Globus pallidus (tissue), 1 donor: ENCODE measurements at places on chromosomes 4 and X.

DNA sequence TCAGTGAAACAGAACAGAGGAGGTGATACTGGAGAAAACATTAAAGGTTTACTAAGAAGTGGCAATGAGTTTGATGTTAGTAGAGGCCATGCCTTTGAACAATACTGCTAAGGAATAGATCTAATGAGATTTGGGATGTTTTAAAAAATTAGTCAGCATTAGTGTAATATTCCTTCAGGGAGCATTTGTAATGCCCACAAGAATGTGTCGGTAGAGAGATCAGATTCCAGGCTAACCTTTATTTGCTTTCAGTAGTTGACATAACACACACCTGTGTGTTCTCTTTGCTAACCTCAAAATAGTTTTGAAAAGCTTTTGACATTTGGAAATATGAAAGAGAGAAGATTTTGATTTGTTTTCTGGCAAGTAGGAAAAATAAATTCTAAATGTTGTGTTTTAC lies 328.8 kb downstream of the BMPR1B start:
- DNase-seq = no peak

- DNase-seq = no peak
These were observed 444.2 kb downstream of the IDS start for GRCh38 chrX:149060921-149061320.

DNA sequence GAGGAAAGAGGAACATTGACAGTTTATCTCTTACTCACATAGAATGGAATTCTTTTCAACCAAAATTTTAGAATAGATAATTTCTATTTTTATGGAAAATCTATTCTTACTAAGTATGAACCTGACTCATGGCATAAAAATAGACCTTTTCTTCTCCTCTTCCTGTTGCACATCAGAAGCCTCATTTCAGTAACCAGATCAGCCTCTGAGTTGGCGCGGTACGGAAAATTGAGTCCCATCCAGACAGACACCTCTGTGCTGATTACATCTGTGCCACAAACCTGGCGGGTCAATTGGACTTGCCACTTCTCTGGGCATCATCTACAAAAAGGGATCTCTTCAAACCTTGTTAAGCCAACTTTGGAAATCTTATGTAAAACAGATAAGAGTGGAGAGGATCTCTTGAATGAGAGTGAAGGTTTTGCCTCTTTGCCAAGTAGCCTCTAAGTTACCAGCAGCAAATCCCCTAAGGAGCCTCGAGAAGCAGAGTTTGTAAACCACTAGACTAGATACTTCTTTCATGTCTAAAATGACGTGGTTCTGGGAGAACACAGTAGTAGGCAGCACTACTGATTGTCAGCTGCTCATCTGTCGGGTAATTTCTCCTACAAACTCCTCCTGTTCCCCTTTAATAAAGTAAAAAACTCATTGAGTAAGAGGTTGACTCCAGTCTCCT lies 37.4 kb downstream of the TENM3 start:
- DNase-seq = no peak

- DNase-seq = no peak
These were observed 34.8 kb downstream of the GPR101 start for GRCh38 chrX:136999024-136999423.

DNA sequence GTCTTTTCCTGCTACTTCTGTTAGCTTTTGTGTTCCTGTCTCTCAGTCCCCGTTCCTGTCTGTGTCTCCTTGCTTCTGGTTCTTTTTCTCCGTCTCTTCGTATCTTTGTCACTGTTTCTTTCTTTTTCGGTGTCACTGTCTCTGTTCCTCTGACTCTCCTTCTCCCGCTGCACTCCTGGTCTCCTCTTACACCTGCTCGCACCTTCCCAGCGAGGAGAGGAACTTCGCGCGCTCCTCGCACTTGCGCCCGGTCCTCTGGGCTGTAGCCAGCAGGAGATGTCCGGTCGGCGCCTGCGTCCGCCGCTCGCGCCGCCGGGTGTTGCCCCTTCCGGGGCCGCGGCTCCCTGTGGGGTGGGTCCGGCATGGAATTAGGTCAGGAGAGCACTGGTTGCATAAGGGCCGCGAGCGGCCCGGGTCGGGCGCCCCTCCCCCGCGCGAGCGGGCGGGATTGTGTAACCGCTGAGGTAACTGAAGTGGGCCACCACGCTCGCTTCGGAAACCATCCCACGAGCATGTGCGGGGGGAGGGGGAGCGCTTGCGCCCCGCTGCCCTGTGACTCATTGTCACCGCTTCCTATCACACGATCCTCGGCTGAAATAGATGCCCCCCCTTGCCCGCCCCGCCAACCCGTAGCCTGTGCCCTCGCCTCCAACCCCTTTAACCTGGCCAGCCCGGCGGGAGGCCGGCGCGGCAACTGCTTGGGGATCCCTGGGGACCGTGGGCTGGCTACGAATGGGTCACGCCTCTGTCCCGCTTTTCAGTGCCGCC lies 1.6 kb downstream of the LONRF3 start:
- DNase-seq = peak; percentile 20

GRCh38 chrX:41558531-41558930 lies 111.4 kb downstream of the NYX start:
- peak; percentile 22 for DNase-seq

- no peak for DNase-seq
These were observed 292.9 kb downstream of the IL1RAPL1 start for GRCh38 chrX:28880136-28880535.

DNA sequence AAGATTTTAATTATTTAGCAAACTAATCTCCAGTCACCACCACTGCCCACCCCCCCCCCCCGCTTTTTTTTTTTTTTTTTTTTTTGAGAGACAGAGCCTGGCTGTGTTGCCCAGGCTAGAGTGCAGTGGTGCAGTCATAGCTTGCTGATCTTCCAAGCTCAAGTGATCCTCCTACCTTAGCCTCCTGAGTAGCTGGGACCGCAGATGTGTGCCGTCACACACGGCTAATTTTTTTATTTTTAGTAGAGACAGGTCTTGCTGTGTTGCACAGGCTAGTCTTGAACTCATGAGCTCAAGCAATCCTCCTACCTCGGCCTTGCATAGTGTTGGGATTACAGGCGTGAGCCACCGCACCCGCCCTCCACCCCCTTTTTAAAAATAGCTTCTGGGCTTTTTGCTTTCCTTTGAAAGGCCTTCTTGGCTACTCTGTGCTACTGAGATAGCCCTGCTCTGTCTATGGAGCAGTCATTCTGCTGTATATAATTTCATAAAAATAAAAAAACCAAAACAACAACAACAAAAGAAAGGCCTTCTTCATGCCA lies 18.7 kb downstream of the TXLNG start:
- no peak for DNase-seq

DNA sequence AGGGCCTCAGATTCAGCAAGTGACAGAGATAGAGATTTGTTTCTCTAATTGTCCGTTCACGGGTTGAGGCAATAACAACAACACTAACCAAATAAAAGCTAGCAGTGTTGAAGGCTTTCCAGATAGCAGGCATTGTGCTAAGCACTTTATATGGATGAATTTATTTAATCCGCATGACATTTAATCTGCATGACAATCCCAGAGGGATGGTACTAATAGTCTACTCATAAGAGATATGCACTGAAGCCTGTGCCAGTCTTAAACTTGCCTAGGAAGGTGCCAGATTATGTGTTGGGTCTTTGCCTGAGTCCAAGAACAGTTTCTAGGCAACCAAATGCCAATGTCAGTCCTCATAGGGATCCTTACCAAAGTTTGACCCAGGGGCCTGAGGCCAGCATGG lies 37.7 kb upstream of the FAT1 start:
- peak; percentile 32 for DNase-seq

DNA sequence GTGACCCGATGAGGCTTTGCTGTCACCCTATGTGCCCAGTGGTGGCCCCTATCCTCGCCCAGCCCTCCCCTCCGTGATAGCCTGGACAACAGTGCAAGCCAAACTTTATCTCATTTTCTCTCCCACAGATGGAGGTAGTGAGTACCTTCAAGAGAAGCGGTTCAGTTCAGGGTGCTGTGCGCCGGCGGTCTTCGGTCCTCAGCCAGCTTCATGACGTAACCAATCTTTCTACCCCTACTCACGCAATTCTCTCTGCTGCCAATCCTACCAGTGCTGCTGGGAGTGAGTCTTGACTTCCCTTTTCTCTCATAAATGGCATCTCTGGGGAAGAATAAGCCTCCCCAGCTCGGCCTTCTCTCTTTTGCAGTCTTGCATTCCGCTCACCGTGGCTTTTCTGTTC lies 29.5 kb downstream of the CCNQ start:
- no peak for DNase-seq

DNA sequence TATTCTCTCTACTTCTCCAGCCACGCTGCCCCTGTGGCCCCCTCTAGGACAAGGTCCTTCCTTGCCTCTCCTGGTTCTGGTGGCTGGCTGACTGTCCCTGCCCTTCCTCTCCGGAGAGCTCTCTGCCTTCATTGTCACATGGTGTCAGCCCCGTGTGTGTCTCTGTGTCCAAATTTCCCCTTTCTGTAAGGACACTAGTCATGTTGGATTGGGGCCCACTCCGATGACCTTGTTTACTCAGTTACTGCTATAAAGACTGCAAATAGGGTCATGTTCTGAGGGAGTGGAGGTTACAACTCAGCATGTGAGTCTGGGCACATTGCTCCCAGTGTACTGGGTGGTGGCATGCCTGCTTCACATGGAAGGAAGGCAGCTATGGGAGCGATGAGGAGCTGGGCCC lies 129.5 kb upstream of the PSAPL1 start:
- no peak for DNase-seq

DNA sequence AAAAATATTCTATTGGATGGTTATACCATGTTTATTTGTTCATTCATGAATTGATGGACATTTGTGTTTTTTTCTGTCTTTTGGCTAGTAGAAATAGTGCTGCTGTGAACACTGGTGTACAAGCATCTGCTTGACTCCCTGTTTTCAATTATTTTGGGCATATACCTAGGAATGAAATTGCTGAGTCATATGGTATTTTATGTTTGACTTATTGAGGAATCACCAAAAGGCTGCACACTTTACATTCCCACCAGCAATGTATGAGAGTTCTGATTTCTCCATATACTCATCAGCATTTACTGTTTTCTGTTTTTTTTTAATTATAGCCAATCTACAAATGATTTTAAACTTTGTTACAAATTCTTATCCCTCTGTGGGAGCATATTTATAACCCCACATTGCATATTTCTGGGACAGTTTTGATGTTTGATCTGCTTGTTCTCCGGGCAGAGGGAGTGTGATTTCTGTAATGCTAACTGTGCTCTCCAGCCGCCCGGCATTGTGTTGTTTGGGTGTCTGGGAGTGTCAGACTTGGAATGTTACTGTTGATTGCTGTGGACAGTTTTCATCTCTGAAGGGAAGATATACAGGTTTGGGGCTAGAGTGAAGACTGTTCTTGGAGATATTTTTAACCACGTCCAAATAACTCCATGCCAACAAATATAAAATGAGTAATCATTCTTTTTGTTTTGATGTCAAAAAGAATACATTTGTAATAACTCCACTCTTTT lies 60.5 kb upstream of the PGRMC2 start:
- no peak for DNase-seq

GRCh38 chrX:19863212-19863856 lies 24.1 kb downstream of the SH3KBP1 start:
- DNase-seq = no peak

DNA sequence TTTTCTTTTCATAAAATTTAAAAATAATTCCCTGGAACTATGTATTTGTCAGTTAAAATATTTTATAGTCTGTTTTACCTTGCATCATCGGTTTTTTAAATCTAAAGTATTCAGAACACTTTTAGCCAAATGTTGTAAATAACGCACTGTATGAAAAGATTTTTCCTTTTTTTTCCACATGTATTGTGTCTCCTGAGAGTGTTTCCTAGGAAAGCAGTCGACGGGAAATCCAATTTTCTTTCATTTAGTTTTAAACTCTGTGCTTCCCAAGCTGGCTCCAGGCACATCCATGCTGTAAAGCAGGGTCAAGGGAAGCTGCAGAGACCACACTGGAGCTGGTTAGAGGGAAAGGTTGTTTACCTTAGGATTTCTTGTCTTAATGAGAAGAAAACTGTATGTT lies 1724.3 kb upstream of the TENM3 start:
- no peak for DNase-seq

DNA sequence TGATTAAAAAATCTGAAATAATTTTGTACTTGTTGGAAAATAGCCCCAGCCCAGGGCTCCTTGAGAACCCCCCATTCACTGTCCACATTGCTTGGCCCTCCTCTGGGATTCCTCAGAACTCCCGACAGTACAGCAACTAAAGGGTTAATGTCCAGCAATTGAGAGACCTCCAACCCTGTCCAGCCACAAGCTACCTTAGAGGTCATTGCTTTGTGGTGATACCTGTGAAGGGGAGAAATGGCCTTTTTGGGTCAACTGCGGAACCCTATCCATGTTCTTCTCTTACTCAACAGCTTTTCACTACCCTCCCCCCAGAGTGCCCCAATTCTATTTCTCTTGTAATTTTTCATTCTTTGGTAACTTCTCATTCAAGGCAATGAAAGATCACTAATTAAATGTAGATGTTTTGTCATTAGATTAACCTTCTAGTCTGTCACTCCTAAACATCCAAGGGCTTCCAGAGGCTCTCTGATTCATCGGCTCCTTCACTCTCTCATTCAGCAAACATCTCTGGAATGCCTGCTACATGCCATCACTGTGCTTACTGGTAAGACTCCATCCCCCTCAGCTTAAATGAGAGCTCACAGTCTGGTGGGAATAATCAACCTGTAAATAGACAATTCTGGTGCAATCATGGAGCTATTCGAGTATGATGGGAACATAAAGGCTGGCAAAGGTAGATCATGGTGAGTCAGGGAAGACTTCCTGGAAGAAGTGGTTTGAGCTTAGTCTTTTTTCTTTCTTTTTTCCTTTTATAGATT lies 241.4 kb upstream of the PGRMC2 start:
- no peak for DNase-seq

- DNase-seq = peak; percentile 33
These were observed 29.4 kb downstream of the IRF2 start for GRCh38 chr4:184444953-184445309.

GRCh38 chrX:826448-826847 lies 195.9 kb downstream of the SHOX start:
- no peak for DNase-seq

DNA sequence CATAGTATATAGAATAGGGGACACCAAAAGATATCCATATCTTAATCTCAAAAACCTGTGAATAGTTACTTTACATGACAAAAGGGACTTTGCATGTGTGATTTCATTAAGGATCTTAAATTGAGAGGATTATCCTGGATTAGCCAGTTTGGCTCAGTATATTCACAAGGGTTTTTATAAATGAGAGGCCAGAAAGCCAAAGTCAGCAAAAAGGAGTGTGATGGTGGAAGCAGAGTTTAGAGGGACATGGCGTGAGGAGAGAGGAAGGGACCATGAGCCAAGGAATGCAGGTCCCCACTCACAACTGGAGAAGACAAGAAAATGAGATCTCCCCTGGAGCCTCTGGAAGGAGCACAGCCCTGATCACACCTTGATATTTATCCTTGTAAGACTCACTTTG lies 648.5 kb upstream of the LCORL start:
- DNase-seq = no peak

GRCh38 chr4:89784686-89785231 lies 52.2 kb downstream of the SNCA start:
- no peak for DNase-seq

DNA sequence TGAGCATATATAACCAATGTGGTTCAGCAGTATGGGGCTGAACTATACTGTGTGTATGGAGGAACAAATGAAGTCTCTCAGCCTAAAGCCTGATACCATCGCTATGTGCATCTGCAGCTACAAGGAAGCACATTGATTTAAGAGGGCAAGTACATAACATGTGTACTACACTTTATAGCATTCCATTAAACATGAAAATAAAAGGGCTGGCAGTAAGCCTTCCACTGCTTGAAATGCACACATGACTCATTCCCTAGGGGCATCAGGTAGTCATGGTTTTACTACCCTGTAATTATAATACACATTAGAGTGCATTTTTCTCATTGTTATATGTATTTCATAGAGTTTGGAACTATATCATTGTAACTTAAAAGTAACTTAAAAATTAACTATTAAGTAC lies 51.2 kb downstream of the SMARCA1 start:
- DNase-seq = no peak
